ENCODE measurements at places on chromosomes 2 and 18.
A peak's percentile ranks its signal among the peaks of the same experiment; 100 is the strongest.

- H3K4me3 ChIP-seq = no peak overlapping the region
- H3K27me3 ChIP-seq = no peaks in the 10 kb centered on the region
- no peaks in the 10 kb centered on the region for H3K36me3 ChIP-seq
- no peak for DNase-seq
- no peaks in the 10 kb centered on the region for H3K4me1 ChIP-seq
These were observed 367.5 kb upstream of the MMADHC start for GRCh38 chr2:149954981-149955600.

DNA sequence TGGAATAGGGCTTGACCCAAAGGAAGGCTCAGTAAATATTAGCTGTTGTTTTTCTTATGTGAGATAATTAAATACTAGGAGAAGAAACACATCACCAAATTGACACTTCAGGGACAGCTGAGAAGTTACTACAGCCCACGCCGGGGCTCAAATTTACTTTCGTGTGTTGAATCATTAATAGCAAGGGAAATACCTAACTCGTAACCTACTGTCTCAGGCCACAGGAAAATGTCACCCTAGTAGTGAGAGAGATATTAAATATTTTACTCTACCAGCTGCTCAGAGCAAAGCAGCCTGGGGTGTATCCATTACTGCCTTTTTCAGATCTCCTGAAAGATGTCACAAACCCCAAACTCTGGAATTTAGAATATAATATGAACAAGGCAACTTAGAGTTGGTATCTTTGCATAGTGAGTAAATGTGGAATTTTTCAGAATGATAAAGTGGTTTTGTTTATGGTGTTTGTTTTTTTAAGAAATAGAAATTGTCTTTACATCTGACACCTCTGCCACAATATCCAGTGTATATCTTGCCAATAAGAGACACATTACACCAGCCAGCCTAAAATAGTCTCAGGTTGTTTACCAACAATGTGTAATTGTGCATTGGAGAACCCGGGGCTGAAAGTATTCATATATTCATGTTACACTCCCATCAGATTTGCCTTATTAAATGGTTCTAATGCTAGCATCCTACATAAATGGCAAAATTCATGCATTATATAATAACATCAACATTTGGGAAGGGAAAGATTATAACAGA lies 48.4 kb downstream of the ATP8B1 start:
- H3K27ac ChIP-seq = no peak overlapping the region
- H3K4me1 ChIP-seq = no peaks in the 10 kb centered on the region
- no peak overlapping the region for H3K4me3 ChIP-seq
- DNase-seq = no peak

DNA sequence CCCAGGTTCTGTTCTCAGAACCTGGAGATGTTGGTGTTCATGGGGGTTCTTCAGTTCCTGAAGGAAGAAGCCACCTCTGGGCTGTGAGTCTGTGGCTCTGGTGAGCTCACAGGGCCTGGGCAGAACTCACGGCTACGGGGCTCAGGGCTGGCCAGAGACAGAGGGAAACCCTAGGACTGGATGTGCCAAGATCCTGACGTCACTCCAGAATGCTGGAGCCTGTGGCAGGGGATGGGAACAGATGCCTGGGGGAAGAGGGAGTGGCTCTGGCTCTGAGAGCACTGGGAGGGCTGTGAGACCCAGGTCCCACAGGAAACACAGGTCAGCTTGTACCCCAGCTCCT lies at the start of gene OTOF:
Gene OTOF (minus strand): TSS at position 214 of the 343 bp plus-strand sequence.
- H3K27ac ChIP-seq = no peak within 1 kb of the TSS
- no peak within 1 kb of the TSS for H3K4me3 ChIP-seq

- no peak overlapping the region for H3K27ac ChIP-seq
- H3K4me1 ChIP-seq = peaks cover 3% of the 10 kb centered on the region
- DNase-seq = no peak
- no peak overlapping the region for H3K4me3 ChIP-seq
These were observed 139.7 kb downstream of the PRPF40A start for GRCh38 chr2:152577579-152577978.

DNA sequence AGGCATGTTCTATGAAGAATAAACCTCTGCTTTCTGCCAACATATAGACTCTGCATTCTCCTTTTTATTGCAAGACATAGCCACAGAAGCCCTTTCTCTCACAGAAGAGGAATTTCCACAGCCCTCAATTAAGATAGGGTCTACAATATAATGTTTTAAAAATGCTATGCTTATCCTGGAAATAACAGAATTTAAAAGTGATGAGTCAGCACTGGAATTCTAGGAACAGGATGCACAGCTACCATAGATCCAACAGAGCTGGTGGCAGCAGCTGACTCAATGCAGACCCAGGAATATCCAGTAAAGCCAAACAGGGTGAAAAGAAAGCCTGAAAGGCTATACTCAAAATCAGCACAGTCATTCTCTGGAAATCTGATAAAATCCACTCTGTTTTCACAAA lies 866.9 kb downstream of the TRIB2 start:
- DNase-seq = no peak
- no peaks in the 10 kb centered on the region for H3K36me3 ChIP-seq
- H3K27ac ChIP-seq = no peak overlapping the region
- H3K27me3 ChIP-seq = no peaks in the 10 kb centered on the region
- H3K4me1 ChIP-seq = no peaks in the 10 kb centered on the region

DNA sequence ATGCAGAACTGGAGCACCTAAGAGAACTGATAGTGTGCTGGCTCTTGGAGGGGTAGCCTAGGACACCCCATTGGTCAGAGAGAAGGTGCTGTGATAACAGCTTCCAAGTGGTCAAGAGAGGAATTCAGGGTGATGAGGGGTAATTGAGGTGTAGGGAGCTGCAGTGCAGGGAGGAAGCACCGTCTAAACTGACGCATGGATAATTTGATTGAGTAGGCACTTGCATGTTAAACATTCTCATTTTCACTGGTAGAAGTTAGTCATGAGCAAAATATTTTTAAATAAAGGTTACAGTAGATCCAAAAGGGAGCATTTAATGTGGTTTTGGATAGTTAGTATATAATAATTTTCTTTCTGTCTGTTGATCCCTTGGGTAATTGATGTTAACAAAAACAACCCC lies 155.1 kb upstream of the TCF4 start:
- no peak overlapping the region for H3K4me3 ChIP-seq
- H3K27me3 ChIP-seq = no peaks in the 10 kb centered on the region
- H3K27ac ChIP-seq = no peak overlapping the region
- DNase-seq = no peak
- no peaks in the 10 kb centered on the region for H3K4me1 ChIP-seq

GRCh38 chr2:70851704-70852103 lies 16.1 kb upstream of the CD207 start:
- H3K4me1 ChIP-seq = peaks cover 2% of the 10 kb centered on the region
- H3K36me3 ChIP-seq = no peaks in the 10 kb centered on the region
- H3K27me3 ChIP-seq = no peaks in the 10 kb centered on the region
- H3K27ac ChIP-seq = no peak overlapping the region
- no peak for DNase-seq

DNA sequence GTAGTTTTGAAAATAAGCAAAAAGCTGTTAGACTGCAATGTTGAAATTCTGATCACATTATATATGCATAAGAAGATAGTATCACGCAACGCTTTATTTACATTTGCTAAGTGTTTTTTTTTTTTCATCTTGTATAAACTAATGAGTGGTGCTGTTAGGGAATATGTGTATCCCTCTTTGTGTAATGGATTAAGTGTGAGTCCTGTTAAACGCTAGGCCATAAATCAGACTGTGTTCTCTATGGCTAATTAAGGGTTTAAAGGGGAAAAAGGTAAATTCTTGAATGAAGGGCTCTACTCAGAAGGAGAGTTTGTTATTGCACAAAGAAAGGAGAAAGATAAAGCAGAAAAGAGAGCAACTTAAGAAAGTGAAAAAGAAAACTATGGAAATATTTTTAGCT lies 4.8 kb upstream of the ASXL3 start:
- no peak overlapping the region for H3K4me3 ChIP-seq
- H3K27me3 ChIP-seq = no peaks in the 10 kb centered on the region
- H3K27ac ChIP-seq = no peak overlapping the region
- H3K36me3 ChIP-seq = no peaks in the 10 kb centered on the region
- H3K4me1 ChIP-seq = peaks cover 4% of the 10 kb centered on the region
- DNase-seq = no peak

DNA sequence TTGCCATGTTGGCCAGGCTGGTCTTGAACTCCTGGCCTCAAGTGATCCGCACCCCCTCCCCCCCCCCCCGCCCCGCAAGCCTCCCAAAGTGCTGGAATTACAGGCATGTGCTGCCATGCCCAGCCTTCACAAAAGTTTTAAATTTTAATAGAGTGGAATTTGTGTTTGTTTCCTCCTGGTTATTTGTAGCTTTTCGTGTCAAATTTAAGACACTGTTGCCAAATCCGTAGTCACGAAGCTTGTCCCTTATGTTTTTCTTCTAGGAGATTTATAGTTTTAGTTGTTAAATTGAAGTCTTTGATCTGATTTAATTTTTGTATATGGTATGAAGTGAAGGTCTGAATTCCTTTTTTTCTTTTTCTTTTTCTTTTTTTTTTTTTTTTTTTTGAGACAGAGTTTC lies 14.7 kb downstream of the ZNF236 start:
- no peak overlapping the region for H3K27ac ChIP-seq
- H3K27me3 ChIP-seq = no peaks in the 10 kb centered on the region
- no peaks in the 10 kb centered on the region for H3K36me3 ChIP-seq
- no peak for DNase-seq
- H3K4me3 ChIP-seq = no peak overlapping the region

DNA sequence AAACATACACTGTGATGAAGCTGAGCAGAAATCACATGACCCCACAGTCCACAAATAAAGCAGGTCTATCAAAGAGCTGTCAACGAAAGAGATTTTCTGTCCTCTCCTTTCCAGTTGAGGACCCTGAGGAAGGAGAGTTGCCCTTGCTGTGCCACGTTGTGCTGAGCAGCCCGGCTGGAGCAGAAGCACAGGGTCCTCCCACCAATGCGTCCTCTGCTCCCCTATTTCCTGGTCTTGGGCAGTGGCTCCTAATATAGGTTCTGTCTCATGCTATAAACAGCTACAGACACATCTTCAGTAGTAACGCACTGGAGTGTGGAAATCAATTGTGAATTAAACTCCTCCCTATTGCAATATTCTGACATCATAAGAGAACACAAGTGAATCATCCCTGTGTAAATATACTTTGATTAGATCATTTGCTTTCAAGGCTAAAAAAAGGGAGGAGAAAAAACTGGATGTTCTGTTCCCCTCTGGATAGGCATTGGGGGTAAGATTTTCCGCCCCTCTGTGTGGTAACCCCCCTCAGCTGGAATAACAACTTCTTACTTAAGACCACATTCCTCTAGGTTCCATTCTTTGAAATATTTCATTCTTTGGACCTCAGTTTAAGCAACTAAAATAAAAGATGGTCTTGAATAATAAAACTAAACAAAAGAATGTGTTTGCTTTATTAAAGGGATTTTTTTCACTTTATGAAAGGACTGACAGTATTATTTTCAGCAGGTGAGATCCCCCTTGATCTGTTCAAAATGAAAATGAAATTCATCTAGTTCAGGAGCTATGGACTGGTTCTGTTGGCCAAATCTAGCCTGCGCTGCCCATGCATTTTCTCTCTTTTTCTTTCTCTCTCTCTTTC lies 8.3 kb upstream of the RHOB start:
- H3K27ac ChIP-seq = no peak overlapping the region
- no peak for DNase-seq
- no peaks in the 10 kb centered on the region for H3K4me1 ChIP-seq
- no peaks in the 10 kb centered on the region for H3K36me3 ChIP-seq

DNA sequence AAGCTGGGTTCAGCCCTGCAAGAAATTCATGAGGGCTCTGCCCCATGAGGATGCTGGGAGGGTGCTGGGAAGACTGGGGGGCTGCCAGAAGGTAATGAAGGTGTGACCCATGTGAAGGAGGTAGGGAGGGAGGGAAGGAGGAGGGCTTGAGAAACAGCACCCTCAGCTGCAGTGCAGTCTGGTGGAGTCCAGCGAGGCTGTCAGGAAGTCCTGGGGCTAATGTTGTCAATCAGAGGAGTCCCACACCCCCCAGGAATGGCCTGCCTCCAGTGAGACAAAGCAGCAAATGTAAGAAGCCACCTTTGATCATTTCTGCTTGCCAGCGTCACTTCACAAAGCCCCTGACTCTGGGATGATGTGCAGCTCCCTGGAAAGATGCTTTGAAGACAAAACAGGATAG lies 248.4 kb downstream of the SH3BP4 start:
- DNase-seq = no peak
- no peaks in the 10 kb centered on the region for H3K27me3 ChIP-seq

DNA sequence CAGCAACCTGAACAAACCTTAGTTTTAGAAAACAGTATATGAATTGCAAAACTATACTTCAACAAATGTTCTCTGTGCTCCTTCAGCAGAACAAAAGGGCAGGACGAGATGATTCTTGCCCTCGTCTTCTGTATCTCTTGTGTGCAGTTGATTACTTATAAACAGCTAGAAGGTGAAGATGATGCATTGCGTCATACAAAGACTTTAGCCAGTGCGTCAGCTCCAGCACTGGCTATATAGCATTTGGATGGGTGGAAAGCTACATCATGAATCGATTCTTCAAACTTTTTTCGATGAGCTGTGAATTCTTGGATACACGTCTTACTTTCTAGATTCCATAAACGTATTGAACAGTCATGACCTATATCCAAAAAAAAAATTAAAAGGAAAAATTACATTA lies 117.1 kb downstream of the STRN start:
- H3K4me3 ChIP-seq = no peak overlapping the region
- H3K36me3 ChIP-seq = peaks cover 49% of the 10 kb centered on the region
- no peak overlapping the region for H3K27ac ChIP-seq
- DNase-seq = no peak

GRCh38 chr2:66539452-66539851 lies 104.5 kb downstream of the MEIS1 start:
- peaks cover 6% of the 10 kb centered on the region for H3K4me1 ChIP-seq
- H3K4me3 ChIP-seq = no peak overlapping the region
- no peaks in the 10 kb centered on the region for H3K36me3 ChIP-seq
- no peaks in the 10 kb centered on the region for H3K27me3 ChIP-seq
- DNase-seq = no peak
- H3K27ac ChIP-seq = no peak overlapping the region

DNA sequence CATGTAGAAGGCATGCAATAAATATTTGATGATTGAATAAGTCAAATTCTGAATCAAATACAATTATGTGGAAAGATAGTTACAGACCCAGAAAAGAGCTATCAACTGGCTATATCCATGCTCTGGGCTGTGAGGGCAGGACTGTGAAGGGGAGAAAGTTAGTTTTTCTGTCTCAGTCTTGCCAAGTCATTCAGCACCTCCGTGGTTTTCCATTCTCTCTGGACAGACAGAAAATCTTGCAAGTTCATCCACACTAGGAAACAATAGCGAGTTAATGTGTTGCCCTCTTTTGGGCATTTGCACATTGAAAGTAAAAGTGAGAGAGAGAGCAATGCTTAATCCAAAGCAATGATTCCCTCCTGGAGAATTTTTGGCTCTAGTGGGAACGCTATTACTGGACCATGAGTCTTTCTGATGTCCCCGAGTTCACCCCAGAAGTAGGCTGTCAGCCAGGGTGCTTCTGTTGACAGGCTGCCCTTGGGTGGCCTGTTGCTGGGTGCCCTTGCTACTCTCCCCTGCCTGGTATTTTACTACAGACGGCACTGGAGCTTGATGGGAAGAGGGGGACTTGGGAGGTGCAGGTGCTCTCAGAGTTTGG lies 238.3 kb downstream of the LOXHD1 start:
- no peak overlapping the region for H3K4me3 ChIP-seq
- H3K27me3 ChIP-seq = no peaks in the 10 kb centered on the region
- peaks cover 23% of the 10 kb centered on the region for H3K4me1 ChIP-seq
- DNase-seq = no peak

GRCh38 chr2:18777250-18777812 lies 188.0 kb upstream of the NT5C1B start:
- H3K4me3 ChIP-seq = no peak overlapping the region
- H3K36me3 ChIP-seq = no peaks in the 10 kb centered on the region
- H3K27ac ChIP-seq = no peak overlapping the region
- no peaks in the 10 kb centered on the region for H3K4me1 ChIP-seq

GRCh38 chr18:3248658-3249359 lies 1.2 kb downstream of the MYL12A start:
- H3K36me3 ChIP-seq = peaks cover 5% of the 10 kb centered on the region
- H3K27ac ChIP-seq = no peak overlapping the region
- peak overlapping the region; percentile 93 for H3K4me3 ChIP-seq
- DNase-seq = no peak

All from neuronal stem cell (in vitro differentiated cells).